ENCODE measurements at places on chromosomes 6 and 20. TPM values are rescaled to one million over a fixed set of nuclear protein-coding genes. Genes with fewer than 3 reads are reported as not detected.

PI16 gene
- total RNA-seq, result 1.0 TPM

HLA-DOA gene
- total RNA-seq, result 0.55 TPM

STXBP5 gene
- total RNA-seq, result 21.5 TPM

PPIL1 gene
- 38.5 TPM for total RNA-seq

MRAP2 gene
- not detected for total RNA-seq

GSTA1 gene
- total RNA-seq, result not detected

OOEP gene
- total RNA-seq, result 0.45 TPM

VNN1 gene
- not detected for total RNA-seq

THBS2 gene
- not detected for total RNA-seq

ADGRG6 gene
- total RNA-seq, result 0.55 TPM

TBXT gene
- total RNA-seq, result not detected

TOMM34 gene
- total RNA-seq, result 56.3 TPM

SLC52A3 gene
- total RNA-seq, result not detected

COL11A2 gene
- 1.0 TPM for total RNA-seq

TRAPPC3L gene
- total RNA-seq, result not detected

CCN6 gene
- 0.70 TPM for total RNA-seq

MEI4 gene
- not detected for total RNA-seq

NOX3 gene
- not detected for total RNA-seq

ZSCAN26 gene
- 6.4 TPM for total RNA-seq

HUS1B gene
- total RNA-seq, result 1.1 TPM

PRL gene
- total RNA-seq, result not detected

CBLN4 gene
- total RNA-seq, result not detected

SGK2 gene
- total RNA-seq, result 0.87 TPM

WFDC10B gene
- total RNA-seq, result not detected

RIMS4 gene
- not detected for total RNA-seq

CCN5 gene
- total RNA-seq, result not detected

NRSN1 gene
- total RNA-seq, result not detected

C20orf173 gene
- total RNA-seq, result not detected

MTHFD1L gene
- 115 TPM for total RNA-seq

MYO6 gene
- total RNA-seq, result 6.4 TPM

ZNF343 gene
- total RNA-seq, result 6.8 TPM

TAB2 gene
- 92.9 TPM for total RNA-seq

FGD2 gene
- 0.52 TPM for total RNA-seq

TNFRSF21 gene
- 1.2 TPM for total RNA-seq

CGAS gene
- 37.2 TPM for total RNA-seq

HRH3 gene
- total RNA-seq, result not detected

GTSF1L gene
- total RNA-seq, result not detected

VWA7 gene
- total RNA-seq, result 2.1 TPM

RIPPLY2 gene
- not detected for total RNA-seq

ISM1 gene
- 0.36 TPM for total RNA-seq

TMEM244 gene
- total RNA-seq, result not detected

RAET1L gene
- not detected for total RNA-seq

ADGRB3 gene
- total RNA-seq, result not detected

BPIFA1 gene
- not detected for total RNA-seq

TRIM15 gene
- total RNA-seq, result 0.63 TPM

LZTS3 gene
- total RNA-seq, result 1.5 TPM

CLVS2 gene
- not detected for total RNA-seq

PSORS1C1 gene
- total RNA-seq, result not detected
